ENCODE measurements at places on chromosomes 3 and 15.

DNA sequence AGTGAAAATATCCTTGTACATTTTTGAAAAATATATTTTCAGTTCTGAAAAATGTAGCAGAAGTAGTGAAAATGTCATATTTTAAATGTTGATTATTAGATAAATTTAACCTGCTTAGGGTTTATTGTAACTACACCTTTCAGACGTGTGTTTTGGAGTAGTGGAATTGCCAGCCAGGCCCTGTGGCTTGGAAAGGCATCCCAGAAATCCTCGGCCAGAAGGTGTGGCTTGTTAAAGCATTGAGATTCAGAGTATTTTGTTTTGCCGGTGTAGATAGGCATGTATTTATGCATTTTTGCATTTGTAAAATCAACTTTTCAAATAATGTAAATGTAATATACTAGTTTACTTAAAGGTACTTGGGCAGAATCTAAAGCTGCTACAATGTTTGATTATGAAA, 7.0 kb downstream of the EBLN2 start:
- DNase-seq = no peak

- no peak for DNase-seq
Observed at GRCh38 chr15:36951731-36952247, 148.6 kb downstream of the MEIS2 start.

DNA sequence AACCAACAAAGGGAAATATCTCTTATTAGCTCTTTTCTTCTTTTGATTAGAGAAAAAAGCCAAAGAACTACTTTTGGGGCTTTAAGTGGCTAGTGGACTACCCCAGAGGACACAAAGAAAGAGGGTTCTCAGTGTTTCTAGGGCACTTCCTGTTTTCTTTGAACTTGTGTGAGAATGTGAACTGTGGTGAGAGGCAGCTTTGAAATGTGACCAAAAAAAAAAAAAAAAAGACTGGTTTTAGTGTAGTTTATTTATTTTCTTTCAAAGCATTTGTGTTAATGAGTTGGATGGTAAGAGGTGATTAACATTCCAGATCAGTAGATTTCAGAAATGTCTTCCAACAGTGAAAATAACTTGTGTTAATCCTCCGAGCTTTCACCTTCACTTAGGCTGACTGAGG, 32.4 kb downstream of the SELENOT start:
- no peak for DNase-seq

DNA sequence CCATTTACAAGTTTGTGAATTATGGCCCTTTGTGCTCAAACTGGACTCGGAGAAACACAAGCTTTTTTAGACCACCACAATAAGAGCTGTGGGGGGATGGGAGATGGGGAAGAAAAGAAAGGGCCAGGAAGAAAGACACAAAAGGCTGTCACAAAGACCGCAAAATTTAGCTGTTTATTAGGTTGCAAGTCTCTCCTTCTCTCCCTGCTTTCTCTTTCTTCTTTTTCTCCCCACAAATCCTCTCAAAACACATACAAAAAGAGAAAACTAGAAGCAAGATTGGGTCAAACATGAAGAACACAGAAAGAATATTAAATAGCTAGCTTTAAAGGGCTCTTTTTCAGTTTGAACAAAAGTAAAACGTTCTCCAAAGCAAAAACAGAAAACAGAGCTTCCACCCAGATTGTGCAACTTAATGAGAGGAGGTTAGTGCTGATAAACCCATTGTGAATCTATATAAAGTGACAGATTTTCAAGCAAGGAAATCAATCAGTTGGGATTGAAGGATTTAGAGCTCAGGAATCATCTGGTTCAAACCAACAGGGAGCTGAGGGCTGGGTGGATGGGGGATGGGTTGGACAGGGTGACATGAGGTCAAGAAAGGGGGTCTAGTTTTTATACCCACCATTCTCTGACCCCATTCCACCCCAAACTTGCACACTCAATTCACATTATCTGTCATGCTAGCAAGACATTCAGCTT, 87.3 kb downstream of the DHX30 start:
- no peak for DNase-seq

GRCh38 chr3:72082776-72083462, 298.0 kb upstream of the PROK2 start:
- no peak for DNase-seq

GRCh38 chr3:134874737-134875413, 79.8 kb downstream of the EPHB1 start:
- no peak for DNase-seq

GRCh38 chr15:79942741-79943481, 28.1 kb downstream of the BCL2A1 start:
- DNase-seq = peak; percentile 59

GRCh38 chr3:149221783-149222517, at the start of gene CP:
CP (minus strand) TSS chr3:149221829; CDS start chr3:149221792, 37 bp downstream.
- no peak for DNase-seq

DNA sequence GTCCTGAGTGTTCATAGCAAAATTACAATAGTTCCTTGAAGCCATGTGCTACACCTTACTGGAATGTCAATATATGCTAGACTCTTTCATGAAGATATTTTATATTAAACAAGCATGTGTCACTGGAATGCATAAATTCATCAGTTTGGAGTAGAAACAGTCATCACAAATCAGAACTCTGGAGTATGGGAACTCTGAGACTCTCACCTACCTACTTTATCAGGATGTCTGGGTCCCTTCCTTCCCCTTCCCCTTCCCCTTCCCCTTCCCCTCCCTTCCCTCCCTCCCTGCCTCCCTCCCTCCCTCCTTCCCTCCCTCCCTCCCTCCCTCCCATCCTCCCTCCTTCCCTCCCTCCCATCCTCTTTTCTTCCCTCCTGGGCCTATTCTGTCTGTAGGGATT, 144.7 kb upstream of the PEX5L start:
- no peak for DNase-seq

GRCh38 chr3:114902691-114903101, 244.4 kb downstream of the ZBTB20 start:
- no peak for DNase-seq

DNA sequence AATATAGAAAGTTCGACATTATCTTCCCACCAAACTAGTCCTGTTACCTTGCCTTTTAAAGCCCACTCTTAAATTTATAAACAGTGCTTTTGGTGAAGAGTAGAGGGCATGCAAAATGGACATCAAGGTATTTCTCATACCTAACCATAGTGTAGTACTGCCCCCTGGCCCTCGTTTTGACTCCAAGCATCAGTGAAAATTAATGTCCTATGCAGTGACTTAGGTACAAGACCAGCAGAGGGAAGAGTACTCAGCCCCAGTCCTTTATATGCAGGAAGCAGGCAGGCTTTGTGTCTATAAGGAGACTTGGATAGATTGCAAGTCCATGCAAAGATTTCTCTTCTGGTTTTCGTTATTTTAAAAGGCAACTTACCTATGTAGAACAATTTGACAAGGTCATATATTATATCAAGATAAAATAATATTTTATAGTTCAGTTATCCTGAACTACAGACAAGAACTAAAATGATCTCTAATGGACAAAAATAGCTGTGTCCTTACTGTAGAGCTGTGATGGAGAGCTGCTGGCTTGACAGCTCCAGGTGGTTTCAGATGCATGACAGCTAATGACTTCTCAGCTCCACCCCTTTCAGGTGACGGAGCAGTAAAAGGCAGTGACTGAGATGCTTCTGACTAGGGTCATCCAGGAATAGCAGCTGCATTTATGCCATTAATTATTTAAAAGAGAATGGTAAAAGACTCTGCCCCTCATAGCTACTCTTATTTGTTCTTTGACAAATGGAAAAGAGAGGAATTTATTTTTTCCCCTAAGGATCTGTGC, 646.1 kb downstream of the SQOR start:
- DNase-seq = no peak

DNA sequence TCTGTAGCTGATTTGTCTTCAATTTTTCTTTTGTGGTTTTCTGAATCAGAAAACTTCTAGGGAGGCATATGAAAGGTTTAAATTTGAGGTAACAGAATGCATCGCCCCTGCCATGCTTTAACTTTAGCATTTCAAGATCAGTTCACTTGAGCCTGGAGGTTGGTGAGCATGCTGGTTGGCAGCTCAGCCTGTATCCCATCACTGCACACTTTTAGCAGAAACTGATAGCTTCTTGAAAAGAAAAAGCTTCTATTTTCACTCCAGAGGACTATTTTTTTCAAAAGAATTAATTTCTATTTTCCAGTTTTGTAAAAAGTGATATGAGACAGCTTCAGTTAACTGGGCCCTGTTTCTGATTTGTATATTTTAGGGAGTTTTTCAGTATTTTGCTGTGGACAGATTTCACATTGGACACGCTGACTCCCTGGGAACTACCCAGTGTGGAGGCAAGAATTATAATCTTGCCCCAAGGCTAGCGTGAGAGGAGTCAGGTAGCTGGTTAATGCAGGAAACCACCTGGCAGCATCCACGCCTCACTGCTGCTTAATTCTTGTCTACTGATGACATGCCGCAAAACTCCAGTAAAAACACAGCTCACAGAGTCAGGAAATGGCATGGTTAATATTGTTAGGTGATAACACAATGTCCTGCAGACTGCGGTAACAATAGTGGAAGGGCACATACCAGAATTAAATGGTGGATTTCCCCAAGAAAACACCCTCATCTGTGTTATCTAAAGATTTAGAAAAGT, 71.4 kb downstream of the DUT start:
- no peak for DNase-seq

DNA sequence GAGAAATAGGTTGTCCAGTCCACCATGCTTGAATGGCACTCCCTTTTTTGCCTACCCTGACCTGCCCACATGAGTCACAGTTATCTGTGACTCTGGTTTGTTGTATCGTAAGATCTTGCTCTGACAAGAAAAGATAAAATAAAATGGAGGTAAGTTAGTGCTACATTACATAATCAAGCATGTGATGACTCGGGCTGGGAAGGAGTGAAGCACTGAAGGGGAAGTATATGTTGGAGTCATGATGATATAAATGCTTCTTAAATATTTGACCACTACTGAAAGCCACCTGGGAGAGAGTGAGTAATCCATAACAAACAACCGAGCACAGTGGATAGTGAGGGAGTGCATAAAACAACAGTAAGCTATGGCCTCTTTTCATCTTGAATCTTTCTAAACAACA, 124.4 kb downstream of the SHOX2 start:
- no peak for DNase-seq

DNA sequence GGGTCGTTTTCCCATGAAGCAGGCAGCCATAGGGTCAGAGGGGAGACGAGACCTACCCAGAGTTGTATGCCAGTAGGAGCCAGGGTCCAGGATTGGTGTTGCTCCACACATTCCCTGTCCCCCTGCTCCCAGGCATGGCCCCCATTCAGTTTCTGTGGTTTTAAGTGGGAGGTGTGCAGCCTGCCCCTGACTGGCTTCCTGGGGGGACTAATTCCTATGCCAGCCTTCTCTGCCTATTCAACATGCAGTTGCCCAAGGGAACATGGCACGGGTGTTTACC, 126.3 kb downstream of the EEFSEC start:
- DNase-seq = no peak

DNA sequence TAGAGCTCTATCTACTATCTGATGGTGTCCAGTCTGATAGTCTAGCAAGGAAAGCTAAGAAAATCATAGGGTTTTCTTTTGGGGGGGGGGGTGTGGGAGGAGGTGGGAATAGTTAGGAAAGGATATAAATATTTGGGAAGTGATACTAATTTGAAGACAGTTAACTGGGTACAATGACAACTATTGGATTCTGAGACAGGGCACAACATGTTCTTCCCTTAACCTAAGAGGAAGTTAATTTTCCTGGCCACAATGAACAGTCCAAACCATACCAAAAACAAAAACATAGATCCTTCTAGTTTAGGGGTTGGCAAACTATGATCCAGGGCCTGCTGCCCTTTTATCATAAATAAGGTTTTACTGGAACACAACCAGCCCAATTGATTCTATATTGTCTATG, 10.0 kb upstream of the HCLS1 start:
- DNase-seq = no peak

DNA sequence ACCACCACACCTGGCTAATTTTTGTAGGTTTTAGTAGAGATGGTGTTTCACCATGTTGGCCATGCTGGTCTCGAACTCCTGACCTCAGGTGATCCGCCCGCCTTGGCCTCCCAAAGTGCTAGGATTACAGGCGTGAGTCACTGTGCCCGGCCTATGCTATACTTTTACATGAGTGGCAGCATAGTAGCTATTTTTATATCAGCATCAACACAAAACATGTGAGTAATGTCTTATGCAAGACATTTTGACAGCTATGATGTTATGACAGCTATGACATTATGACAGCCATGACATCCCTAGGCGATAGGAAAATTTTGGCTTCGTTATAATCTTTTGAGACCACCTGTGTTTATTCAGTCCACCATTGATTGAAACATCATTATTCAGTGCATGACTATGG, 4.1 kb upstream of the NAALADL2 start:
- DNase-seq = no peak

DNA sequence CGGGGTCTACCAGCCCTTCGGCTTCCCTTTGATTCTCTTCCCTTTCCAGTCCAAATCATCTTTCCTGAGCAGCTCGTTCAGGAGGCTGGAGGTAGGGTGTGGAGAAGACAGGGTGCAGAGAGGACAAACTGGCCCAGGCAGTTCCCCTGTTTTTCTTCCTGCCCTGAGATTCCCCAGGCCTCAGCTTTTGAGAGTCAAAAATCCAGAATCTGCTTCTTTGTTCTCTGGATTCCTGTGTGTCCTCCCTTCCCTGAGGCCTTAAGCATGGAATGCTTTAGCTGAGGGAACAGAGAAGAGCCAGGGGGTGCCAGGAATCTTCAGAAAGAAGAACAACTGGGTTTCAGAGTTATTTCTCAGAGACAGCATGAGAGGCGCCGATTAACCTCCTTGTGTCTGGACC, 26.7 kb upstream of the LRTM1 start:
- no peak for DNase-seq

- DNase-seq = no peak
Observed at GRCh38 chr3:43031889-43032545, 52.9 kb downstream of the GASK1A start.

- DNase-seq = peak; percentile 99
Observed at GRCh38 chr3:29065211-29065785, 215.6 kb upstream of the RBMS3 start.

DNA sequence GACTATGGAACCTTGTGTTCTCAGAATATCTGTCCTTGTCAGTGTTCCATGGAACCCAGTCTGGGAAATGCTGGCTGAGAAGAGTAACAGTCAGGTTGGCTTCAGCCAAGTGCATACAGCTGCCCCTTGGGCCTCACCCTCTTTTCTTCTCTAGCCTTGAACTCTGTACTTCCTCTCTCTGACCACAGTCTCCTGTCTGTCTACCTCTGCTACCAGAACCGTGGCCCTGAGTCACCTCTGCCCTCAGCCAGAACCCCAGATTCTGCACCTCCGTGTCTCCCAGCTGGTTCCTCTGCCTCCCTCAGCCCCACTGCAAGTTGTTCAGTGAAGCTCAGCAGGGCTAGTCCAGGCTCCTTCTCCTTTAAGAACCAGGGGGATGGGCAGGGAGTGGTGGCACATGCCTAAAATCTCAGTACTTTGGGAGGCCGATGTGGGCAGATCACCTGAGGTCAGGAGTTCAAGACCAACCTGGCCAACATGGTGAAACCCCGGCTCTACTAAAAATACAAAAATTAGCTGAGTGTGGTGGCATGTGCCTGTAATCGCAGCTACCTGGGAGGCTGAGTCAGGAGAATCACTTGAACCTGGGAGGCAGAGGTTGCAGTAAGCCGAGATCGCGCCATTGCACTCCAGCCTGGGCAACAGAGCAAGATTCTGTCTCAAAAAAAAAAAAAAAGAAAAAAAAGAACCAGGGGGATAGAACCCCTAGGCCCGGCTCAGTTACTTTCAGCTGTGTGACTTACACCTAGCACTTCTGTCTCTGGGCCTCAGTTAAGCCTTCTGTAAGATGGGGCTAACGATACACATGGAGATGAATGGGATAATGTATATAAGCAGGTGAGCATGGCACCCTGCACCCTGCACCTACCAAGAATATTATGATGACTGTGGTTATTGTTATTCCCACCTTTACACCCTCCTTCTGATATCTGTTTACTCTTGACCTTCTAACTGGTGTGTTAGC, 24.3 kb upstream of the TATDN2 start:
- DNase-seq = no peak

Data from HS-27A (cell line).